ENCODE measurements at places on chromosomes 6 and 20.

GRCh38 chr6:34025112-34025807, 120.6 kb downstream of the GRM4 start:
- DNase-seq: no peak

- no peak for DNase-seq
These were observed 38.2 kb downstream of the PMEPA1 start for GRCh38 chr20:57671662-57672061.

- no peak for DNase-seq
These were observed 106.6 kb downstream of the ADGRG6 start for GRCh38 chr6:142408409-142408808.

DNA sequence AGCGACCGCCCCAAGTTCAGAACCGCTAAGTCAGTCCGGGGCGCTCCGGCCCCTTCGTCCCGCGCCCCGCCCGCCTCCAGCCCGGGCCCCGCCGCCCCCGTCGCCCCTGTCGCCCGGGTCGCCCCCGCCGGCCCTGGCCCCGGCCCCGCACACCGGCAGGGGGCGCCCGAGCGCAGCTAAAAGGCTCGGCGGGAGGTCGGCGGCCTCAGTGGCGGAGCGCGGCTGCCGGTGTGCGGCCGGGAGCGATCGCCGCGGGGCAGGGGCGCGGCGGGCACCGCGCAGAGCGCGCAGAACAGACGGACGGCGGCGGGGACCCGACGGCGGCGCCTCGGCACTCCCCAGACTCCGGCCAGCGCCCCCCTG, at the start of gene FNDC1:
FNDC1 (plus strand) TSS at position 208 of the 363 bp plus-strand sequence. CDS start 197 bp downstream, outside the sequence.
- peak; percentile 78 for DNase-seq

DNA sequence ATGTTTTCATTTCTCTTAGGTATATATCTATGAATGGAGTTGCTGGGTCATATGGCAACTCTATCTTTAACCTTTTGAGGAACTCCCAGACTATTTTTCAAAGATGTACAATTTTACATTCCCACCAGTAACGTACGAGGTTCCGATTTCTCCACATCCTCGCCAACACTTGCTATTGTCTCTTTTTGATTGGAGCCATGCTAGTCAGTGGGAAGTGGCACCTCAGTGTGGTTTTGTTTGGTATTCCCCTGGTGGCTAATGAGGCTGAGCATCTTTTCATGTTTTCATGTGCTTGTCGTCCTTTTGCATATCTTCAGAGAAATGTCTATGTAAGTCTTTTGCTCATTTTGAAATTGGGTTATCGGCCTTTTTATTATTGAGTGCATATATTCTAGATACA, 178.6 kb upstream of the EXOC2 start:
- DNase-seq: no peak

DNA sequence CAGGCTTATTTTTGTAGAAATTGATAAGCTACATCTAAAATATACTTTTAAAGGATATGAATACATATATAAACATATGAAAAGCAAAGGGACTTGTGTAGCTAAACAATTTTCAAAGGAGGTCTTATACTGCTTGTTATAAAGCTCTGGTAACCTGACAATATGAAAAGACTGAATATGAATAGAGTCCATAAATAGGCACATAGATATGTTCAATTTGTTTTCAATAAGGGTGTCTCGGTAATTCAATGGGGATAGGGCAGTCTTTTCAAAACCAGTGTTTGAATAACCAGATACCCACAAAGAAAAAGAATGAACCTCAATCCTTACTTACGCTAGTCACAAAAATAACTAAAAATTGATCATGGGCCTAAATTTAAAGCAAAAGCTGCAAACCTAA, 9.3 kb upstream of the MAP3K5 start:
- no peak for DNase-seq

DNA sequence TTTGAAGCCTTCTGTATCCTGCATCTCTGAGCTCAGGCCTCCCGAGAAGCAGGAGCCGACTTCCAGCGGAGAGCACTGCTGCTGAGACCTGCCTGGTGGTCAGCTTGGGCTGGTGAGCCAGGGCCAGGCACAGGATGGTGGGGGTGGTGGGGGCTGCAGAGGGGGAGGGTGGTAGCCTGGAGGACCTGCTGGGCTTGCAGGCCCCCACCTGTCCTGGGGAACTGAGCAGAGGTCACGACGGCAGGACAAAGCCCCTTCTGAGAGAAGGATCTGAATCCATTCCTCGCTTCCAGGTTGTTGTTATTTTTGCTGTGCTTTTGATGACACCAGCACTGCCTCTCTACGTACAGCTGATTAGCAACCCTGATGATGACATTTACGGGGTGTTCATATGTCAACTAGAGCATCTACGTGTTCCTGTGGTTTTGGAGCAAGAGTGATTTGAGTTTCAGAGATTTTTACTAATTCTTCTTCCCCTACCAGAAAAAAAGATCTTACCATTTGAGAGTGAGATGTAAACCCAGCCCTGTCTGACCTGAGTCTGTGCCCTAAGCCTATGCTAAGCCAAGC, 35.7 kb upstream of the CD93 start:
- no peak for DNase-seq

DNA sequence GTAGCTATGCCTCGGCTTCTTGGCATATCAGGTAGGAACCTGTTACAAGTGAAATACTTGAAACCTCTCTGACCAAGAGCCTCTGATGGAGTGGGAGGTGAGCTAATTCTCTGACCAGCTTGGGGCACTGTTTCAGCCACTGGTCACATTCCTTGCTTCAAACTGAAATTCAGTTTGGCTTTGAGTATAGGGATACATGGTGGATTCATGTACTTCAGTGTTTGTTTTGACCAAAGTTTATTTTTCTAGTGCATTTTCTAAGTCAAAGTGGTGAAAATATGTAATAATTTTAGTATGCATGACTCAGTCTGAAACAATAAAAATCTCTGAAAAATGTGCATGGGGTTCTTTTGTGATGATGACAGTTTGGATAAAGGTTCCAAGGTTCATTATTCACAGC, 18.6 kb downstream of the TTPAL start:
- no peak for DNase-seq

DNA sequence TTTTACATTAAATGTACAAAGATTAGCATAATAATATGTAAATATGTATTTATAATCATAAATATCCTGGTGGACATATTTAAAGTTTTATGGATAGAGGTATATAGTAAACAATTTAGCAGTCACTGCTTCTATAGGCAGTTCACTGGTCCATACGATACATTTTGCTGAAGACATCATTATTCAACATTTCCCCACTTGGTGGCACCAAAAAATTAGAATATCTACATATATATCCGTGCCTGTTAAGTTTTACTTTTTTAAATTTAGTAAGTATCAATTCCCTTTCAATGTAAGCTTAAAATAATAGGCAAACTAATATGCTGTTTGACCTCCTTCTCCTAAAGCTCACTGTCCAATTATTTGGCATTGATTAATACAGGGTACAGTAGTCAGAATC, 64.2 kb downstream of the LMBRD1 start:
- no peak for DNase-seq

DNA sequence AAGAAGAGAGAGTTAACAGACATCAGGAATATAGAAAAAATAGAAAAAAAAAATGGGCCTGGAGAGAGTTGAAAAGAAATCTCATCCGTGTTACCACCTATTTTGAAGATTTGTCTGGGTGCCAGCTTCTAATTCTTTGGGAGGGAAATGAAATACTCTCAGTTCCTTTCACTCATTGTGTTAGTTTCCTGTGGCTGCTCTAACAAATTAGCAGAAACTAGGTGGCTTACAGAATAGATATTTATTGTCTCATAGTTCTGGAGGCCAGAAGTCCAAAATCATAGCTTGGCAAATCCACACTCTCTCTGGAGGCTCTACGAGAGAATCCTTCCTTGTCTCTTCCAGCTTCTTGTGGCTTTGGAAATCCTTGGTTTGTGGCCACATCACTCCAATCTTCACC, 225.1 kb upstream of the BTBD3 start:
- DNase-seq: no peak

GRCh38 chr20:54633374-54634355, 158.3 kb downstream of the DOK5 start:
- no peak for DNase-seq

- no peak for DNase-seq
These were observed 134.2 kb downstream of the GMDS start for GRCh38 chr6:2111162-2111677.

- no peak for DNase-seq
These were observed 71.4 kb downstream of the CARMIL1 start for GRCh38 chr6:25350573-25350972.

- DNase-seq: no peak
These were observed 421.6 kb downstream of the BCKDHB start for GRCh38 chr6:80528115-80528514.

DNA sequence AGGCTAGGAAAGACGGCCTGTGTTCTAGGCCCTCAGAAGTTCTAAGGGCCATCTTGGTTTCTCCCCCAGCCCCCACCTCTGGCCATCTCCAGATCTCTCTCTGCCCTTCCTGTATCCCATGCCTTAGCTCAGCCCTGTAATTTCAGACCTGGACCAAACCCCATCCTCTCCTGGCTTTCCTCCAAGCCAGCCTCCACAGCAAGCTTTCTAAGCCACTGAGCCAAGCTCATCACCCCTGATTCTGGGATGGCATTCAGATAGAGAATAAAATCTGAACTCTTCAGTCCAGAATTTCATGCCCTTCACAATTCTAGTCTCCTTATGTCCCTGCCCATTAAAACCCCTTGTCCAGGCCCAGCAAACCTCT, 18.9 kb upstream of the CCM2L start:
- no peak for DNase-seq

DNA sequence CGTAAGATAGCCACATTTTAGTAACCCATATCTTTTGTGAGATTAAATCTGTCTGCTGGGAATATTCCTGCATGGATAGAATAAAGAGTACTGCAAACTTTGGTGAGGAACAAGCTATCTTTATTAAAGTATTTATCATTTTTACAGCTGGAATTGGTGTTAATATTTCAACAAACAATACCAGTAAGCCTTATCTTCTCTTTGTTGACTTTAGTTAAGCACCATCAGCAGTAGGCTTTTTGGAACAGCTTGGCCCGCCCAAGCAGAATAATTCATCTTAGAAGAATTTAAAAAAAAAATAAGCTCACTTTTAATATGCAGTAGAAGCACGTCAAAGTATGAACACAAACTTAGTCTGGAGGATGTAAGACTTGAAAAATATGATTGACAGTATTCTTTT, 917.8 kb upstream of the ADGRB3 start:
- no peak for DNase-seq

DNA sequence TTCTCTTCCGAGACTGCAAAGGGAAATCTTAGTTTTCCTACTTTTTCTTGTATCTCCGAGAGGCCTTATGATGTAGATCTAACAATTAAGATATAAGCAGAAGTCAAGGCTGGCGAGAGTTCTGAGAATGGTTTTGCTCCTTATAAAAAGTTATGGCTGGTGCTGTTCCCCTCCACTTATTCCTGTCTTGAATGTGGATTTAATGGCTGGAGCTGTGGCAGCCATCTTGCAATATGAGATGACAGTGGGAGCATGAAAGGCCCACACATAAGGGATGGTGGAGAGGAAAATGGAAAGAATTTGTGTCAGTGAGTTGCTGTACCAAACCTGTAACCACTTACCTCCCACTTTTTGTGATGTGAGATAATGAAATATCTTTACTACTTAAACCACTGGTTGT, 124.6 kb upstream of the SLC22A23 start:
- no peak for DNase-seq

- DNase-seq: no peak
These were observed 23.0 kb upstream of the IER3 start for GRCh38 chr6:30767158-30767943.

DNA sequence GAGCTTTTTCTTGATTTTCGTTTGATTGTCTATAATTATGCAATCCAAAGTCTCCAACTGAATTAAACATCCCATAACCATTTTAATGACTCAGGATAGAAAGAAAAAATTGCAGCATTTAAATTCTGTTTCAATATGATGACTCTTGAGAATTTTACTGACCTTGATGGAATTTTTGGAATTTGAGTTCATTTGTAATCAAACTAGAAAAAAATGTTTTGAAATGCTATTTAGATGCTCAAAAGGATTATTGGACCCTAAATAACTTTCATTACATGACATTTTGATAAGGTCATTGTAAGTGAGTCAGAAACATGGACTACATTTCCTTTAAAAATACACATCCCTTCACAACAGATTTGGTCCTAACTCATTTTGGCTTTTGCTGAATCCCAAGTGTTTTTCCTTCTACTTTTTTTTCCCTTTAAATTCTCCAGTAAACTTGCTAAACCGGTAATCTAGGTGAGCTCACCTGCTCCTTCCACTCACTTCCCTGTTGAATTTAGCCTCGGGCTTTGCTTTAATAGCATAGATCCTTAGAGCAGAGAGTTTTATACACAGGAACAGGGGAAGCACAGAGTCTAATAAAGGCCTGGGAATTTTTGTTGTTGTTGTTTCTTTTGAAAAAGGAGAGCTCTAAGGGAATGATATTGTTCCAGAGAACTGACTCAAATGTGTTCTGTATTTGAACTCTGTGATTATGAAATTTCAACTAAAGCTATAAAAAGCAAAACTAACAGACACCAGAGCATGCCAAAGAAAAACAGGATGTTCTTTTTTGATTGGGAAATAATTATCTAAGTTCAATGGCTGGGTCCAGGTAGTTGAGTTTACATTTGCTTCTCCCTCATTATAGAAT, 1088.2 kb upstream of the CITED2 start:
- DNase-seq: no peak

Measured in activated naive CD8-positive, alpha-beta T cell treated with anti-CD3 and anti-CD28 coated beads, Interleukin-2, amount 50 U/mL, for 24 hours (primary cell).